Osteocyte (in vitro differentiated cells): ENCODE measurements at places on chromosomes 1 and 21. TPM values are rescaled to one million over a fixed set of nuclear protein-coding genes. Genes with fewer than 3 reads are reported as not detected.

GRCh38 chr1:113292603-113293255, 97.6 kb upstream of the MAGI3 start:
- H3K36me3 ChIP-seq, result no peaks in the 10 kb centered on the region
- H3K27ac ChIP-seq, result no peak overlapping the region
- H3K4me1 ChIP-seq, result no peaks in the 10 kb centered on the region
- no peak overlapping the region for H3K4me3 ChIP-seq

DNA sequence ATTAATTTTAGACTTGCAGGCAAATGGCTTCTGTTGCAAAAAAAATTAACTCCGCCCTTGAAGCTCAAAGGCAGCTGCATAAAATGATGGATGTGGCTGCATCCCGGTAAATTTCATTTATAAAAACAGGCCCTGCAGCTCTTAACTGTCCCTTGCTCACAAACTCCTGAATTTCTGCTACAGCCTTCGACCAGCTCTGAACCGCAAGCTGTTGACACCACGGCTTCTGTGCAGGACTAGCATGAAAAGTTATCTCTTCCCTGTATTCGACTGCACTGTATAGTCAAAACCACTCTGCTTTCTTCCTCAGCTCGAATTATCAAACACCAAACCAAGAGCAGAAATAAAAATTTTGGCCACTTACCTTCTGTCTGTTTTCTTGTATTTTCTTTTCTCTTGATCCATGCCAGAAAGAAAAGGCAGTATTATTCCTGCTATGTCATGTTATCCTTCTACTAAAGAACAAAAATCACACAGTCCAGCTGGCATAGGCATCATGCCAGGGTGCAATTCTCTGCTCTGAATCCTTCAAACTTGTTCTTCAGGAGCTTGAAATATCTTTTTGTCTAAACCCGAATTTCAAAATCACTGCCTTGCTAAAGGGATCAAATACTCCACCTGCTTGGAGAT, 195.5 kb upstream of the NCAM2 start:
- no peak for DNase-seq
- H3K36me3 ChIP-seq, result no peaks in the 10 kb centered on the region
- peaks cover 5% of the 10 kb centered on the region for H3K27me3 ChIP-seq
- H3K4me1 ChIP-seq, result peaks cover 9% of the 10 kb centered on the region
- no peak overlapping the region for H3K27ac ChIP-seq
- no peak overlapping the region for H3K4me3 ChIP-seq

GRCh38 chr1:224507771-224508523, 73.3 kb upstream of the WDR26 start:
- DNase-seq, result no peak
- H3K36me3 ChIP-seq, result no peaks in the 10 kb centered on the region
- H3K27ac ChIP-seq, result peak overlapping the region; percentile 36
- no peaks in the 10 kb centered on the region for H3K27me3 ChIP-seq
- peaks cover 75% of the 10 kb centered on the region for H3K4me1 ChIP-seq

The CXADR gene
- total RNA-seq, result 0.05 and 0.11 TPM in 2 replicates

GRCh38 chr21:31161157-31161556, 122.9 kb upstream of the KRTAP19-8 start:
- peaks cover 27% of the 10 kb centered on the region for H3K4me1 ChIP-seq
- H3K27me3 ChIP-seq, result no peaks in the 10 kb centered on the region
- H3K27ac ChIP-seq, result peak overlapping the region; percentile 56
- no peak for DNase-seq

The C2CD4D gene
- not detected in 2 replicates for total RNA-seq

- no peaks in the 10 kb centered on the region for H3K4me1 ChIP-seq
- DNase-seq, result no peak
- no peaks in the 10 kb centered on the region for H3K27me3 ChIP-seq
- no peak overlapping the region for H3K27ac ChIP-seq
- H3K4me3 ChIP-seq, result no peak overlapping the region
Observed at GRCh38 chr1:5729636-5730145, 262.5 kb downstream of the NPHP4 start.

The FAM177B gene
- not detected in 2 replicates for total RNA-seq

DNA sequence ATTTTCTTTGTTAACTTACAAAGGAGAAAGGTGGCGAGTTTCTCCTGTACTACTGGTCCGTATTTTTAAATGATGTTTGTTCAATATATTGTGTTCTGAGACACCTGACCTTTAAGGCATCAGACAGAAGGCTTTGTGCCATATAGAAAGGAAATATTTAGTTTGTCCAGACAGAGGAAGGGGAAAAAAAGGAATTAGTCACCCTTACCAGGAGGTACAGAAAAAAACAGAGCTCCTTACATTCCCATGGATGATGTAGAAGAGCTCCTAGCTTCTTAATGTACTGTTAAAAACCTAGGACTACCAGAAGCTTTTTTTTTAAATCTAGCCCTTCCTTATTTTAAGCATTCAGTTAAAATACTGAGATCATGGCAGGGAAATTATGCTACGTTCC, 12.4 kb upstream of the PODN start:
- H3K27ac ChIP-seq, result no peak overlapping the region
- DNase-seq, result no peak
- H3K4me1 ChIP-seq, result peaks cover 32% of the 10 kb centered on the region
- no peaks in the 10 kb centered on the region for H3K27me3 ChIP-seq
- H3K36me3 ChIP-seq, result peaks cover 52% of the 10 kb centered on the region
- no peak overlapping the region for H3K4me3 ChIP-seq

The PTPN22 gene
- not detected in 2 replicates for total RNA-seq

The FCRLA gene
- total RNA-seq, result not detected in 2 replicates

The KCND3 gene
- total RNA-seq, result 2.1 TPM in 2 replicates

The SPATA21 gene
- not detected in 2 replicates for total RNA-seq

DNA sequence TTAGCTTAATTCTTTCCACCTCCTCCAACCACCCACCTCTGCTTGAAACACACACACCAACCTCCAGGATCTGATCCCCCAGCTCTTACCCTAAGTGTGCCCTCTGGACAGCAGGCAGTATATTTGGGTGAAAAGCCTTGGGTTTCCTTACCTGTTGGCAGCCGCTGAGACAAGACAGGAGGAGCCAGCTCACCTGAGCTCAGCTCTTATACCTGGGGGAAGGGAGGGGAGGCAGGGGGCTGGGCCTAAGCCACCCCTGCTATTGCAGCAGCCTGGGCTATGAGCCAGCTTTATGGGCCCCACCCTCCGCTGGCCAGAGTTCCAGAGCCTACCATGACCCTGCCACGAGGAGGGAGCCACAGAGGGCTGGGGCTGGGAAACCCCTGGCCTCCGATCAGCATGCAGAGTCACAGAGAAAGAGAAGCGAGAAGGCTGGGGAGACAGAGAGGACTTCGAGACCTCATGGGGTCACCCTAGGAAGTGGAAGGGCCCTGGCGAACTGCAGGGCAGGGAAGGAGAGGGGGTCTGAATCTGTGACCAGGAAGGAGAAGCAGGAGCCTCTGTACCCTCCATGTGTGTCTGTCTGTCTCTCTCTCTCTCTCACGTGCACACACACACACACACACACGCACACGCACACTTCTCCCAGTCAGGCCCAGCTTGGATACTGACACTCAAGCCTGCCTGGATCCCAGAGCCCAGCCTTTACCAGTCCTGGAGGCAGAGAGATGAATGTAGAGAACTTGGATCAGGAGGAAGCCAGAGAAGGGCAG, at the start of gene S100A14:
TSS of gene S100A14 (minus strand) at position 182 of the 773 bp plus-strand sequence. CDS start 467 bp downstream, outside the sequence.
- H3K36me3 ChIP-seq, result peaks cover 13% of the 10 kb centered on the region
- peaks cover 39% of the 10 kb centered on the region for H3K4me1 ChIP-seq
- DNase-seq, result no peak
- H3K4me3 ChIP-seq, result no peak within 1 kb of the TSS
- H3K27ac ChIP-seq, result peak within 1 kb of the TSS; percentile 34
- H3K27me3 ChIP-seq, result no peaks in the 10 kb centered on the region

- H3K36me3 ChIP-seq, result peaks cover 3% of the 10 kb centered on the region
- H3K4me3 ChIP-seq, result no peak overlapping the region
- no peaks in the 10 kb centered on the region for H3K27me3 ChIP-seq
- peak overlapping the region; percentile 99 for H3K27ac ChIP-seq
- H3K4me1 ChIP-seq, result peaks cover 37% of the 10 kb centered on the region
Observed at GRCh38 chr21:46621457-46622182, 13.9 kb upstream of the PRMT2 start.

GRCh38 chr1:115505148-115505571, 136.6 kb upstream of the VANGL1 start:
- no peak for DNase-seq
- H3K27ac ChIP-seq, result no peak overlapping the region
- no peak overlapping the region for H3K4me3 ChIP-seq
- no peaks in the 10 kb centered on the region for H3K27me3 ChIP-seq
- no peaks in the 10 kb centered on the region for H3K36me3 ChIP-seq

DNA sequence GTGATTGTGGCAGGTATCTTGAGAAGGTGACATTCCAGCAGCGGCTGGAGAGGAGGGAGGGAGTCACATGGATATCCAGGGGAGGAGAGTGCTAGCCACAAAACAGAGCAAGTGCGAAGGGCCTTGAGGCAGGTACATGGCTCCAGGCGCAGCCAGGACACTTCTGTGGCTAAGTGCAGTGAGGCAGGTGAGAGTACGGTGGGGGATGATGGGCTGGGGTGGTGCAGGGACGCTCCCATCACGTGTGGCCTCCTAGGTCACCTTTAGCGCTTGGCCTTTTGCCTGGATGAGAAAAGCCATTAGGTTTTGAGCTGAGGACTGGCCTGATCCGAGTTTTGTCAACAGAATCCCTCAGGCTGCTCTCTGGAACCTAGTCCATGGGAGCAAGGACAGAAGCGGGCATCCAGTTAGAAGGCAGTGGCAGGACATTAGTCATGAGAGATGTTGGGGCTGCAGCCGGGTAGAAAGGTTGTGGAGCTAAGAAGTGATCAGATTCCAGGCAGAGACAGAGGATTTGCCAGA, 31.6 kb downstream of the SMYD2 start:
- peaks cover 10% of the 10 kb centered on the region for H3K36me3 ChIP-seq
- H3K27ac ChIP-seq, result no peak overlapping the region
- H3K27me3 ChIP-seq, result no peaks in the 10 kb centered on the region
- H3K4me1 ChIP-seq, result peaks cover 26% of the 10 kb centered on the region

The PHF13 gene
- 24.0 and 28.9 TPM in 2 replicates for total RNA-seq

DNA sequence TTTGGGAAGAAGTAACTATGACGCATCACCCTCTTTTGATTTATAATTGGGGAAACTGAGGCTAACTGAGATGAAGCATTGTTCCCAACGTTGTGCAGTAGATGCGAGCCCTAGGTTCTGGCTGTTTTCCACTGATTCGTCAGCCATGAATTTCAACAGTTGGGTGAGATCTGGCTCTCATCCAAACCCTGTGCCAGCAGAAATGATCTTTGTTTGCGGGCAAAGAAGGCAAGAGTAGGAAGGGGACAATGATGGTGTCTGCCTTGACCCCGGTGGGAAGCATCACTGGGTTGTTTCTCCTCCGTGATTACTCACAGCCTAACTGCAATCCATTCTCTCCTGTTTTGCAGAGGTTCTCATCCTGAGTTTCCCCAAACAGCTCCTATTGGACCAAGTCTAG, 142.3 kb downstream of the MIS18A start:
- no peaks in the 10 kb centered on the region for H3K36me3 ChIP-seq
- H3K27me3 ChIP-seq, result peaks cover 2% of the 10 kb centered on the region
- no peak overlapping the region for H3K27ac ChIP-seq
- DNase-seq, result no peak

DNA sequence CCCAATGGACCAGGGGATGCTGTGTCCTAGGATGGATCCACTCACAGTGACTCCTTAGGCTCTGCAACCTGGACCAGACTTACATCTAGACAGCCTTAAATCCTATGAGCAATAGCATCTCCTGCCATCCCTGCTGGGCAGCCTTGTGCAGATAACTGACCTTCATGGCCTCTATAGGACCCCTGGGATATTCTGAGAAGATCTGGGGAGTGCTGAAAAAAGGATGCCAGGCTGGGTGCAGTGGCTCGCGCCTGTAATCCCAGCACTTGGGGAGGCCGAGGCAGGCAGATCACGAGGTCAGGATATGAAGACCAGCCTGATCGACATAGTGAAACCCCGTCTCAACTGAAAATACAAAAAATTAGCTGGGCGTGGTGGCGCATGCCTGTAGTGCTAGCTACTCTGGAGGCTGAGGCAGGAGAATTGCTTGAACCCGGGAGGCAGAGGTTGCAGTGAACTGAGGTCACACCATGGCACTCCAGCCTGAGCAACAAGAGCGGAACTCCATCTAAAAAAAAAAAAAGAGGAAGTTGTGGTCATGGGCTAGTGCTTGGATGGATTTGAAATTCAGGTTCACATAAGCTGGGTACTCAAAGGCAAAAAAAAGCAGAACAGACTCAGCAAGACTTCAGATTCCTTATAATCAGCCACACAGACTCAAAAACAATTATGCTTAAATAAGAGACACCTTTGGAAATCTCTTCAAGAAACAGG, 10.9 kb upstream of the SH2D1B start:
- no peak overlapping the region for H3K27ac ChIP-seq
- no peaks in the 10 kb centered on the region for H3K36me3 ChIP-seq
- no peaks in the 10 kb centered on the region for H3K4me1 ChIP-seq
- H3K4me3 ChIP-seq, result no peak overlapping the region
- DNase-seq, result no peak

The TNFRSF8 gene
- total RNA-seq, result not detected in 2 replicates

The ANKRD35 gene
- total RNA-seq, result not detected in 2 replicates

DNA sequence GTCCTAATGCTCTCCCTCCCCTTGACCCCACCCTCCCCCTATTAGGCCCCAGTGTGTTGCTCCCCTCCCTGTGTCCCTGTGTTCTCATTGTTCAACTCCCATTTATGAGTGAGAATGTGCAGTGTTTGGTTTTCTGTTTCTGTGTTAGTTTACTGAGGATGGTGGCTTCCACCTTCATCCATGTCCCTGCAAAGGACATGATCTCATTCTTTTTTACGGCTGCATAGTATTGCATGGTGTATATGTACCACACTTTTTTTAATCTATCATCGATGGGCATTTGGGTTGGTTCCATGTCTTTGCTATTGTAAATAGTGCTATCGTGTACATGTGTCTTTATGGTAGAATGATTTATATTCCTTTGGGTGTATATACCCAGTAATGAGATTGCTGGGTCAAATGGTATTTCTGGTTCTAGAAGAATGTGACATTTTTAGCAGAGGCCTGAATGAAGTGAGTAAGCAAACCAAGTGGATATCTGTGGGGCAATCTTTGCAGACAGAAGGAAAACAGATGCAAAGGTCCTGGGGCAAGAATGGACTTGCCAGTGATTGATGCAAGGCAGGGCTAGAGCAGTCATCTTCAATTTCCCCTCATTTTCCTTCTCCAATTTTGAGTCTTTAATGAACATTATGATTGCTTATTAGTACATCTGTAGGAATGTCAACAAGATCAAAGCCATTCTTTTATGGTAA, 50.2 kb downstream of the UBE4B start:
- no peak for DNase-seq
- peaks cover 19% of the 10 kb centered on the region for H3K36me3 ChIP-seq
- H3K27ac ChIP-seq, result no peak overlapping the region
- no peak overlapping the region for H3K4me3 ChIP-seq

GRCh38 chr1:223074445-223075300, 68.4 kb downstream of the TLR5 start:
- H3K27me3 ChIP-seq, result peaks cover 24% of the 10 kb centered on the region
- no peak overlapping the region for H3K4me3 ChIP-seq
- DNase-seq, result no peak
- H3K27ac ChIP-seq, result no peak overlapping the region
